ENCODE measurements at places on chromosomes 1 and 21.
A peak's percentile ranks its signal among the peaks of the same experiment; 100 is the strongest.

GRCh38 chr1:224786533-224787250 lies 142.8 kb upstream of the DNAH14 start:
- DNase-seq: no peak

GRCh38 chr1:154325583-154326545 lies 539 bp downstream of the ATP8B2 start:
- peak; percentile 65 for DNase-seq

- DNase-seq: no peak
Measured at GRCh38 chr21:45927851-45928850, 53.4 kb upstream of the COL6A1 start.

DNA sequence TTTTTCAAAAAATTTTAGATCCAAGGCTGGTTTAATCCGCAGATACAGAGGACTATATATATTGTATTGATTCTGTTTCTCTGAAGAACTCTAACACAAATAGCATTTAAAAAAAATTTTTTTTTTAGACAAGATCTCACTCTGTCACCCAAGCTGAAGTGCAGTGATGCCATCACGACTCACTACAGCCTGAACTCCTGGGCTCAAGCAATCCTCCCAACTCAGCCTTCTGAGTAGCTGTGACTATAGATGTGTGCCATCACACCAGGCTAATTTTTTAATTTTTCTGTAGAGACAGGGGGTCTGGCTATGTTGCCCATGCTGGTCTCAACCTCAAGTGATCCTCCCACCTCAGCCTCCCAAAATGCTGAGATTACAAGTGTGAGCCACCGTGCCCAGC lies 3.0 kb downstream of the ANKRD45 start:
- DNase-seq: no peak

GRCh38 chr1:145758116-145758515 lies 38.8 kb downstream of the CD160 start:
- no peak for DNase-seq

DNA sequence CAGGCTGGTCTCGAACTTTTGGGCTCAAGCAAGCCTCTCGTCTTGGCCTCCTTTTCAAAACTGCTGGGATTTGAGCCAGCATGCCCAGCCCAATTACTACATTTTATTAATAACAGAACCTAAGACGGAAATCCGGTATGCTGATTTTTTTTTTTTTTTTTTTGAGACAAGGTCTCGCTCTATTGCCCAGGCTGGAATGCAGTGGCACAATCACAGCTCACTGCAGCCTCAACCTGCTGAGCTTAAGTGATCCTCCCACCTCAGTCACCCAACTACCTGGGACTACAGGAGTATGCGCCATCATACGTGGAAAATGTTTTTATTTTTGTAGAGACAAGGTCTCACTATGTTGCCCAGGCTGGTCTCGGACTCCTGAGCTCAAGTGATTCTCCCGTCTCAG lies 20.2 kb downstream of the ACBD3 start:
- no peak for DNase-seq

- no peak for DNase-seq
Measured at GRCh38 chr21:42524341-42525028, 10.8 kb downstream of the SLC37A1 start.

DNA sequence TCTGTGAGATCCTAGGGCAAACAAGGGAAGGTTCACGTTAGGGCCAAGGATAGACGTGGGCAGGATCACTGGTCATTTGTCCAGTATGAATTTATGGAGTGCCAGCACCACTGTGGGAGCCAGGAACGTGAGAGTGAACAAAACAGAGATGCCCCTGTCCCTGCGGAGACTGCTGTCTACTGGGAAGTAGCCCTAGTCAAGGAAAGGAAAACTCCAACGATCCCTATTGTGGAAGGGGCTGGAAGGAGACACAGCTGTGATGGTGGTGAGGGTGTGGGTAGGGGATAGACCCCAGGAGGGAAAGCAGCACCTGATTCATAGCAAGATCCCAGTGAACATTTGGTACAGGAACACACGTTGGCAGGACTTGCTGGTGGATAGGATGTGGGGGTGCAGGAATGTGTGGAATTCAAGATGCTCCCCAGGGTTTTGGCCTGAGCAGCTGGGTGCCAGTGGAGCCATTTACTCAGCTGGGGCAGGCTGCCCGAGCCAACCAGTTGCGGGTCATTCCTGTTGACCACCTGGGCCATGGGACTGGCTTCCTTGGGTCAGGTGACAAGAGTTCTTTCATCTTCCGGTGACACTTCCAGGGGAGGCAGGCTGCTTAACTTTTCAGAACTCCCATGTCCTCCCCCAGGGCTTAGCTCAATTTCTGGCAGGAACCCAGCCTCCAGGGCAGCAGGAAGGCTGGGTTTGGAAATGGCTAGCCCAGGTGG lies 1.2 kb upstream of the ATP13A2 start:
- DNase-seq: no peak

- no peak for DNase-seq
Measured at GRCh38 chr1:17909634-17910033, 154.5 kb downstream of the ACTL8 start.

DNA sequence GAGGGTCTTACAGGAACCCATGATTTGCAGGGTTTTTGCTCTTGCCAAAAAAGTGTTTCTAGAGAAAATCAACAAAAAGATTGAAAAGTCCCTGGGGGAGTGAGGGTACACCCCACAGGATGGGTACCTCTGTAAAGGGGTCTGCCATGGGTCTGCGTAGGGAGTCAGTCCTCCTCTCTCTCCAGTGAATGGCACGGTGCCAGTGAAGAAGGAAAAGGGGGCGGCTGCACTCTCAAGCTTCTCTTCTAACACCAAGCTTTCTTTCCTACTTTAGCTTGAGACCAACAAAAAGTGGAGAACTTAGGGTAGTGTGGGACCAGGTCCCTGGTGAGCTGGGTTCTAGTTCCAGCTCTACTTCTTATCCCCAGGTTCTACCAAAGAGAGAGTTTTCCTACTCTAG lies 87.4 kb downstream of the GLUL start:
- no peak for DNase-seq

DNA sequence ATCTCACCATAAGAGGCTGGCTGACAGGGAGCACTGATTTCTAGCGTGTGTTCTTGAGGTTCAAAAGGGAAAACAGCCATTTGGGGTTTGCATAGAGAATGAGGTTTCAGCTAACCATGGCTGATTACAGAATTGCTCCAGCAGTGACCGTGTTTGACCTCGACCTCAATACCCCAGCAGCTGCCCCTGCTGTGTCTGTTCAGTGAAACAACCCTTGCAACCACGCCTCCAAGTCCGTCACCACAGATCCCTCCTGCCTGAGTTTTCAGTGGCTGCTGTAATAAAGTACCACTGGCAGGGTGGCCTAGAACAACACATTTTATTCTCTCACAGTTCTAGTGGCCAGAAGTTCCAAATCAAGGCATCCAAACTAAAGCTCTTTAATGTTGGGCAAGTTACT lies 147.7 kb downstream of the HUNK start:
- DNase-seq: no peak

DNA sequence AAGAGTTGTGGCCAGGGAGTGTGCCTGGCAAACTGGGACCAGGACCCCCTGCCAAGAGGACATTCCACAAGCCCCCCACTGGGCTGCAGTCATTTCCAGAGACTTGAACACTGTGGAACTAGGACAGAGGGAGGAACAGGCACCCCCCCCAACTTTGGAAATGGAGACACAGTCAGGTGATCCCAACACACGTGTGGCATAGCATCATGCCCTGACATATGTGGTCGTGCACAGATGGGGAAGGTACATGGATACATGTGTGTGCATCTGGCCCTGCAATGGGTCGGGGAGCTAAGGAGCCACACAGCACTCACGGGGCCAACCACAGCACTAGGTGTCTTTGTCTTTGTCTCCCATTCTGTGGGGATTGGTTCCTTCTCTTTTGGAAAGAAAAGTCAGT lies 6.6 kb upstream of the TFF3 start:
- no peak for DNase-seq

GRCh38 chr1:116514708-116515525 lies 55.9 kb downstream of the CD58 start:
- peak; percentile 14 for DNase-seq

DNA sequence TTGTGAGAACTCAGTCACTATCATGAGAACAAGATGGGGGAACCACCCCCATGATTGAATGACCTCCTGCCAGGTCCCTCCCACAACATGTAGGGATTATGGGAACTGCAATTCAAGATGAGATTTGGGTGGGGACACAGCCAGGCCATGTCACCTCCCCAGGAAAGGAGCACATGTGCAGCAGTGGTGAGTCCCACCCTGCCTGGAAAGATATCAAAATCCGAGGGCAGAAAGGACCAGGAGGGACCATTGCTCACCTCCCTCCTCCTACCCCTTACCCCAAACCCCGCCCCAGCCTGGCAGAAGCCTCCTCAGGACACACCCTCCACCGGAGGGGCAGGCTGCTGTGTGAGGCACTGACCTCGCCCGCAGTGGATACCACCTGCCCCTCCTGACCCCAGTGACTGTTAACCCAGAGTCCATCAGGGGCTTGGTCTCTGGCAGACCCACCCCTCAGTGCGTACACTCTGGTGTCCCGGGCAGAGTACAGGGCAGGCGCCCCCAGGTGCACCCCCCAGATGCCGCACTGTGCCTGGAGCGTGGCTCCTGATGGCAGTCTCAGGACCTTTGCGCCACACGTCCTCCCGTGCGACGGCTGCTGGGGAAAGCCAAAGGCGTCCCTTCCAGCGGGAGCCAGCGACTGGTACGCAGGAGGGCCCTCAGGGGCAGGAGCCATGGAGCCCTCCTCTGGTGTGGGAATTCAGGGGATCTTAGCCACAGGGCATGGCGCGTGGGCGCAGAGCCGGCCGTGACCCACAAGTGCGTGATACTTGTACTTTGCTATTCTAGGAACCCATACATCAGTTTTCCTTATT lies 20.9 kb downstream of the PDXK start:
- DNase-seq: no peak

DNA sequence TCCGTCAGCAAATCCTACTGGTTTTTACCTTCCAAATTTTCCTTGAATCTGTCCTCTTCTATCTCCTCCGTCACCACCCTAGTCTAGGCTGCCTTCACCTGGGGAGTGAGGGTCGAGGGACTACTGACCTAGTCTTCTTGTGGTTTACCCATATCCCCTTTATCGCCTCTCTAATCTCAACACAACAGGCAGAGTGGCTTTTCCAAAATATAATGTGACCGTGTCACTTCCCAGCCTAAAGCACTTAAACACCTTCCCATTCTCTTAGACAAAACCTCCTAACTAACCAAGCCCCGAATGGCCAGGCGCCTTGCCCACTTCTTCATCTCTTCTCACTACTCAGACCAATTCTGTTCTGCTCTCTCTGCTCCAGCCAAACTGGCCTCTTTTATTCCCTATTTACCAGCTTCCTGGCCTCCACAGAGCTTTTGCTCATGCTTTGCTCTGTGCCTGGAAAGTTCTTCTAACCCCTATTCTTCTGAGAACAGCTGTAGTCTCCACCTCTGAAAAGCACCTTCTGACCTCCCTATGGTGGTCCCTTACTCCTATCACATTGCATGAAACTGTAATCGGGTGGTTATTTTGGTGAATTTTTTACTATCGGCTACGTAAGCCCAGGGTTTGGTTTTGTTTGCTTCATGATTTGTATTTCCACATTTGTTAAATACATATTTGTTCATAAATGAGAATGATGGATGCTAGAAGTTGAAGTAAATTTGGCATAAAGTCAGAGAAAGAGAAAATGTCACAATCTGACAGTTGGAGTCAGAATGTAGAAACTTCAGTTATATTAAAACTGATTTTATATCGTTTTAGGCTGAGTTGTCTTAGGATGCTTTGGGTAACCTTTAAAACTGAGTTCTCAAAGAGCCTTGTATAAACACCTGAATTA lies 1.2 kb upstream of the NBPF1 start:
- no peak for DNase-seq

DNA sequence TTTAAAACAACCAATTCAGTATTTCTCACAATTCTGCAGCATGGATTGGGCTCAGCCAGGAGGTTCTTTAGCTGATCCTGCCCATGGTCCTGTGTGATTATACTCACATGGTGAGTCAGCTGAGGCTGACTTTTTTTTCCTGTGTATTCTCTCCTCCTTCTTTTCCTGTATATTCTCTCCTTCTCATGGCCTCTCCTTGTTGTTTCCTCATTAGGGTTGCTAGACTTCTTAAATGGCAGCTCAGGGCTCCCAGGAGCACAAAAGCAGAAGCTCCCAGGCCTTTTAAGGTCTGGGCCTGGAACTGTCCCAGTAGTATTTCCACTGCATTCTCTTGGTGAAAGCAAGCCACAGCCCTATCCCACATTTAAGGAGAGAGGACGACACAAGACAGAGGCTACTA lies 26.8 kb downstream of the VANGL1 start:
- DNase-seq: no peak

DNA sequence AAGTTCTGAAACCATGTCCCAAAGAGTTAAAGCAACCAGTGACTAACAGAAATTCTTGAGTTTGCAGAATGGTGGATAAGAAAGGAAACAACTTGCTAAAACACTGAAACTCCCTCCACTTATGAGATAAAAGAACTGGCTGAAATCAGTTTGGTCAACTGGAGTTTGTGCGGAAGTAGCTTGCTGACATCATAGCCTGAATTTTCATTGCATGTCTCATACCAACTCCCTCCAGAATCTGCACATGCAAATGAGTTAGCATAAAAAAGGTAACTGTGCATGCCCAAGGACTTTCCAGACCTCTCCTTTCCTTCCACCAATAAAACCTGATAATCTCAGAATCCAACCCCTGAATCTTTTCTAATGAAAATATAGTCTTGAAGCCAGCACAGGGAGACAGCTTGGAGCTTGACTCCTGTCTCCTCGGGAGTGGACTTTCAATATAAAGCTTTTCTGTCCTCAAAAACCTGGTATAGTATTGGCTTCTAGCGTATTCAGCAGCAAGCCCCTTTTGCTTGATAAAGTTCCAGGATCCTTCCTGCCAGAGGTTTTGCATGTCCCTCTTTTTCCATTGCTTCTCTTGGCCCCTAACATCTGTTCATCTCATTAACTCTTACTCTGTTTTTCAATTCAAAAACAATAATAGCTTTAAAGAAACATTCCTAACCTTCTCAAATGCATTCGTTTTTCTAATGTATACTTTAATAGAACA lies 785.8 kb upstream of the ADGRL4 start:
- no peak for DNase-seq

GRCh38 chr1:28163496-28164161 lies 12.9 kb downstream of the PTAFR start:
- peak; percentile 80 for DNase-seq

- DNase-seq: no peak
Measured at GRCh38 chr1:239882967-239883366, 208.7 kb upstream of the FMN2 start.

- DNase-seq: peak; percentile 32
Measured at GRCh38 chr1:243903041-243903440, 53.0 kb upstream of the AKT3 start.

DNA sequence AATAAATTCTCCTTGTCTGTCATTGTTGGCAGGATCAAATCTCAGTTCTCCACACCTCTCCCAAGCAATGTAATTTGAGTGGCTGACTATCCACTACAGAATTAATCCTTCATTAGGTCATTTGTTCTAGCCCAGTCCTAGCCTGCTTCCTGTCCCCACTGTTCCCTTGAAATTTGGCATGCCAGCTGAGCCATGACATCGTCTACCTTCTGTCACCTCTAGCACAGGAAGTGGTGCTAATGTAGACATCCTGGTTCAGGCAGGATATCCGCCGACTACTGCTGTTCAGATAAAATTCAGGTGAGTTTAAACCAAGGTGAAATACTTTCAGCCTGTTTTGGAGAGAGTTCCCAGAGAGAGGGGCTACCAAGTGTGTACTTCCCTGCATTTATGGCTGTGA lies 5.9 kb downstream of the CHRM3 start:
- no peak for DNase-seq
